Stimulated activated CD4-positive, alpha-beta T cell treated with anti-CD3 and anti-CD28 coated beads, TNF-alpha, amount 100 ng/mL, for 24 hours (primary cell): ENCODE measurements at places on chromosomes 2 and 18.

DNA sequence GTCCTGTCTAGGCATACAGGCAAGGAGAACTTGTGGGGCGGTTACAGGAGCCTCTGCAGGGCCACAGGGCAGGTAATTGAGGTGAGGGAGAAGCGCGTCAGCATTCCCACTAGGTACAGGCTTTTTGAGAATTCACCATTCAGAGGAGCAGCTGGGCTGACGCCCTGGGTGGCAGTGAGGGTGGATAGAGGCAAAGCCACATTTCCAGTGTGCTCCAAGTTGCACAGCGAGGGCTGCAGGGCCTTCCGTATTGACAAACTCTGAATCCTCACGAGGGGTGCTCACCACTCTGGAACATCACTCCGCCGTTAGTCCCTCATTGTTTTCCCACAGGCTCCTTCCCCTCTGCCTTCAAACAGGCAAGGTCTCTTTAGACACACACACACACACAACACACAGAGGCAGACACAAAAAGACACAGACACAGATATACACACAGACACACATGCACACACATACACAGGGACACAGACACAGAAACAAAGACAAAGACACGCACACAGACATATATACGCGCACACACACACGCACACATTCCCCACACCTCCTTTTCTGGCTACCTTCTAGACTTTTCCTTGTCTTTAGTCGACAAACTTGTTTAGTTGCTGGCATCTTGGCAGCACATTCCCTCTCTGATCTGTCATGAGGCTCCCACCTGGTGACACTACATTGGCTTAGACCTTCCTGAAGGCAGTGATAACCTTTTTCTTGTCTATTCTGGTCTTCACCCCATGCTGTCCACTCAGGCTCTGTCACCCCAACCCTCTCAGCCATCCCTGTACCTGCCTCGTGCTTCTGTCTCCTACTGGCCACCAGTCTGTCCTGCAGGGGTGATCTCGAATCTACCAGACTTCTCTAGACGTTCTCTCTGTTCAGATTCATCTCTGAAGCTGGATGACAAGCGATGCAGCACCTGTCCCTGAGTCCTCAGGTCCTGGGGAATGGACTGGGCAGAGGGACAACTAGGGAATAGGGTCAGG is 136.8 kb downstream of the ALPK2 start:
- no peak for DNase-seq

GRCh38 chr2:16773080-16773713 is 107.6 kb upstream of the CYRIA start:
- no peak for DNase-seq

GRCh38 chr2:193253014-193253530 is 1058.3 kb upstream of the TMEFF2 start:
- no peak for DNase-seq

DNA sequence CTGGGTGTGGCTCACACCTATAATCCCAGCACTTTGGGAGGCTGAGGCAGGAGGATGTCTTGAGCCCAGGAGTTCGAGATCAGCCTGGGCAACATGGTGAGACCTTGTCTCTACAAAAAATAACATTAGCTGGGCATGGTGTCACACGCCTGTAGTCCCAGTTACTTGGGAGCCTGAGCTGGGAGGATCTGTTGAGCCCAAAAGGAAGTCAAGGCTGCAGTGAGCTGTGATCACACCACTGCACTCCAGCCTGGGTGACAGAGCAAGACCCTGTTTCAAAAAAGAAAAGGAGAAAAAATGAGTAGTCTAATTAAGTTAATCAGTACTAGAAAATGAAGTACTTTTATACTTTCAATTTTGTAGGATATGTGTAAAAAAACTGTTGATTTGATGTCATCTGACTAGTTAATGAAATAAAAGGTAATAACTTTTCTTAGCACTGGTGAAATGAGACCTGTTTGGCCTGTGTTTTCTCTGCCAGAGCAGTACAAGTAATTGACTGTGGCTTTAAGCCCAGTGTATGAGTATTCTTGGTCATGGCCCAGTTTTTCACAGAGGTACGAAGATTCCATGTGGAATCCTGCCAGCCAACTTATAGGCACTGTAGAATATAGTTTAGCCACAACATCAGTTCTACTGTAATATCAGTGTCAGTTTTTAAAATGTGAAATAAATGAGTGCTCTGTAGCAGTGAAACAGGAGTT is 35.8 kb downstream of the MFSD6 start:
- no peak for DNase-seq

DNA sequence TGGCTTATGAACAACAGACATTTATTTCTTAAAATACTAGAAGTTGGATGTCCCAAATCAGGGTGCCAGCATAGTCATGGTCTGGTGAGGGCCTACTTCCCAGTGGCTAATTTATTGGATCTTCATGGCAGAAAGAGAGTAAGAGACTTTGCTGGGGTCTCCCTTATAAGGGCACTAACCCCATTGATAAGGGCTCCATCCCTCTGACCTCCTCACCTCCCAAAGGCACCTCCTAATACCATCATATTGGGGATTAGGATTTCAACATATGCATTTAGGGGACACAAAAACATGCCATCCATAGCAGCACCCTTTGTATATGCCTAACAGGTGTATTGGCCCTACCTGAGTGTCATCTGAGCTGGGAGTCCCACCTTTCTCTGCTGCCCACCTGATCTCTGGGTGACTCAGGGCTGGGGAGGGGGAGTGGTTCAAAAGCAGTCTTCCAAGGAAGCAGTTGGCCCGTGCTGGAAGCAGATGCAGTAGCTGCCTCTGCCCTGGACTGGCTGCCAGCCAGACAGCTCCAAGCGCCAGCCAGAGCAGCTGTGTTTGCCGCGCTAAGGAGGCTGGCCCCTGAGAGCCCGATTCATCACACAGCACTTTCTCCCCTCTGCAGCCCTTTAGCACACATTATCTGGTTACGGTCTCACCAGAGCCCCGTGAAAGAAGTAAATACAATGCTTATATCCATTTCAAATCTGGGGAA is 84.6 kb downstream of the SMAD7 start:
- DNase-seq: no peak

DNA sequence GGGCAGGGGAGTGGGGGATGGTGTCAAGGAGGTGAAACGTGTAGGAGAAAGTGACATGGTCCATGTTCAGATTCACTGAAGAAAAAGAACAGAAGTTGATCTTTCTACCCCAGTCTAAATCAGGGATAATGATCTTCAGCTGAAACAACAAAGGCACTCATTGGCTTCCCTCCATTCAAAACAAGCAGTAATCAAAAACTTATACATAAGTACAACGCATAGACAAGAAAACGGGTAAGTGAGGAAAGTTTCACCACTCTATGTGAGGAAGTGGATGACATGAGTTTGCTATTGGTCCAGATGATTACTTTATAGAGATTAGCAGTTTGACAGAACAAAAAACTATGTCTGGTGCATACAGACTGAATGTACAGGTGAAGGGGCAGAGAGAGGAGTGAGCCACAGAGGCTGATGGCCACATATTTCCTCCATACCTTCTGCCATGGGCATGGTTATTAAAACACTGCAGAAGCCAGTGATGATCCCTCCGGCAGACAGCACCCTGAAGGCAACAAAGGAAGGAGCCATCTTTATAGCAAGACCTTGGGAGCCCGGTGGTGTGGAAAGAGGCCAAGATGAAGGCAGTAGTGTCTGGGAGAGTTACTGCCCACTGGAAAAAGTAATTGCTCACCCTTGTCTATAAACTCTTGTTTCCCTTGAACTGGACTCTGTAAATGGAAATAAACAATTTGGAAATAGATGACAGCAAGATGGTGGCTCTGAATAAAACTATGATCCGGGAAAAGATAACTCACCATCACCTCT is 57.7 kb downstream of the SLC25A12 start:
- no peak for DNase-seq

- DNase-seq: no peak
These were observed 40.3 kb downstream of the INPP5D start for GRCh38 chr2:233100192-233100998.
